ENCODE measurements at places on chromosomes 3 and 15.

GRCh38 chr3:125045965-125046364, 9.8 kb downstream of the HEG1 start:
- DNase-seq: no peak

- DNase-seq: no peak
Observed at GRCh38 chr15:92527197-92527596, 128.4 kb downstream of the FAM174B start.

GRCh38 chr15:42608752-42609488, 33.5 kb downstream of the STARD9 start:
- DNase-seq: no peak

DNA sequence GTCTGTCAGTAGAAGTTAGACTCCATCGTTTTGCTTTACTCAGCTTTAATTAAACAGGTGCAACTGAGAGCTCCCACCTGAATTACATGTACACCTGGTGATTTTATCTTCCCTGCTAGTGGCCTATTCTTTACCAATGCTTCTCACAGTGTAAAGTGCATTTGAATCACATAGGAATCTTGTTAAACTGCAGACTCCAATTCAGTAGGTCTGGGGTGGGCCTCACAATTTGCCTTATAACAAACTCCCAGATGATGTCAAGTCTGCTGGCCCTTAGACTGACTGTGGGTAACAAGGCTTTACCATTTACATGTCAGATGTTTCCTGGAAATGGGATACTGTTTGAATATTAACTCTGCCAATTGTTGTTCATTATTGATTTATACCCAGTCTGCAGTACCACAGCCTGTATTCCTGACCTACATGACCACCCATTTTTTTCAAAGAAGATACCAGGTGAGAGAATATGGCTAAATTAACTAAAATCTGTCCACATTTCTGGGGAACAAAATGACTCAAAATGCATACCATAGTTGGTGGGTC, 37.2 kb downstream of the CMSS1 start:
- no peak for DNase-seq

- no peak for DNase-seq
Observed at GRCh38 chr3:27141668-27142067, 227.5 kb downstream of the NEK10 start.

Data from stimulated activated CD8-positive, alpha-beta memory T cell treated with anti-CD3 and anti-CD28 coated beads, Interleukin-15, amount 100 ng/mL, for 4 hours (primary cell).